AG08396 (cell line): ENCODE measurements at places on chromosomes 1 and 21.

DNA sequence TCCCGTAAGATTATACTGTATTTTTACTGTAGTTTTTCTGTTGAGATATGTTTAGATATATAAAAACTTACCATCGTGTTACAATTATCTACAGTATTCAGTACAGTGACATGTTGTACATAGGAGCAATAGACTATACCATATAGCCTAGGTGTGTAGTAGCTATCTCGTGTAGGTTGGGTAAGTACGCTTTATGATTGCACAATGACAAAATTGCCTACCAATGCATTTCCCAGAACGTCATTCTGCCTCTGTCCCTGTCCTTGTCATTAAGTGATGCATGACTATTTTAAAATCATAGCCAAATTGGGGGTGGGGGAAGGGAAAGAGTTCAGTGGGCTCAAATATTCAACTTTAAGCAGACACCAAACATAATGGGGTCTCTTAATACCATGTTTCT is 233.8 kb upstream of the TMEM51 start:
- DNase-seq = no peak

GRCh38 chr21:45421071-45421845 is 16.3 kb downstream of the COL18A1 start:
- no peak for DNase-seq

GRCh38 chr1:12132078-12132477 is 34.7 kb upstream of the TNFRSF1B start:
- DNase-seq = peak; percentile 45

GRCh38 chr1:230306169-230306568 is 120.0 kb downstream of the PGBD5 start:
- no peak for DNase-seq

DNA sequence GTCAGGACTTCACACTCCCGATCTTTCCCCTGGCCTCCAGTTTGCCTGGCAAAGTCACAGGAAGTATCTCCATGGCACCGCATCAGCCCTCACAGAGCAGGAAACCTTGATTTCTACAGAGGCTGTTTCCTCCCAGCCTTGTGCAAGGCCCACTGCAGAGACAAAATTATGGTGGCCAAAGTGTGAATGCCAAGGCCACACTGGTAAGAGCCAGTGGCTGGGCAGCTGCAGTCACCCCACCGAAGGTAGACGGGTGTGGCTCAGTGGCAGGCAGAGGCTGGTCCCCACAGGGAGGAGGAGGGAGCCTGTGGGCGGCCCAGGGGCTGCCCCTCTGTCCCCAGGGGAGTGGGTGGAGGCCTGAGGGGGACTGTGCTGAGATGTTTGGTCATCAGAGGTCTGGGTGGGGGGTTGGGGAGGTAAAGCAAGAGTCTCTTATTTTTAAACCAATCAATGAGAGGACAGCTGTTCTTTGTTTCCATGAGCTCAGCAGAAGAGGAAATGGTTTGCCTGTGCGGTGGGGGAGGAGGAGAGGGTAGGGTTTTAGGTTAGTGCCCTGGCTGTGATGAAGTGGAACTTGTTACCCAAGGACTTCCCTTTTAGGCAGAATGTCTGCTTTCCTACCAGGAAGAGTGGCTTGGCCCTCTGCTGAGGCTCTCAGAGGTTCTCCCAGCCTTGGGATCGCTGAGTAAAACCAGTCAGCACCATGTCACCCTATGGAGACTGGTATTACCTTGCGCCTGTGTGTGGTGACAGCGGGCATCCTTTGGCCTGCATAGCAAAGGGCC is 18.0 kb upstream of the BTG2 start:
- DNase-seq = no peak

GRCh38 chr1:206050655-206051235 is 2.2 kb upstream of the RHEX start:
- DNase-seq = no peak
